HFF-Myc (cell line): ENCODE measurements at places on chromosomes 2 and 18.

DNA sequence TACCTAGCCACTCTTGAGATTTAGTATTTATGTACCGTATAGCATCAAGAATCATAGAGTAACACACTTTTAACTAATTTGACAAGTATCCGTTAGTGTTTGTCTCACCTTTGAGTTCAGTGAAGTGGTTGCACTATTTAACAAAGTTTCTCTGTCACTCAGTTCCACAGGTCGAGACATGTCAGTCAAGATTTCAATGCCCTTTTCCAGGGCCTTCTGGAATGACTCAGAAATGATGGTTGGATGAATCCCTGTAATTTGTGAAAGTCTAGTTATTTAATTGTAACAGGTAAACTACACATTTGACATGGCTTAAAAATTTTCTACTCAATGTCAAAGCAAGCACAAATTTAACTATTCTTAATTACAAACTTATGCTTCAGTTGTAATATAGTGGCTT lies 9.7 kb downstream of the CCT4 start:
- DNase-seq, result no peak

DNA sequence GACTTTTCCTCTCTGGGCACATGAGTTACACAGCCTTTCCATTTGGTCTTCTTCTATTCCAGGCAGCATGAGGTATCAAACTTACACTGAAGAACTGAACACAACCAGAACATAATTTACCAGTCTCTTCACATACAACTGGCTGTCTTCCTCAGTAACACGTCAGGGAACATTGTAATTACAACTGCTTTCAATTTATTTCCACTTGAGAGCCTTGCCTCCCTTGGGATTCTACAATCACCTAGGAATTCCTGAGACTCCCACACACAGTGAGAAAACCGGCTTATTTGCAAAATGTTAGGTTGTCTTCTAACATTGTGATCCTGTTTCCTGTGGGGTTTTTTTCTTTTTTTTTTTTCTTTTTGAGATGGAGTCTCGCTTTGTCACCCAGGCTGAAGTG lies 149.9 kb downstream of the TMX3 start:
- no peak for DNase-seq

GRCh38 chr2:191791953-191792560 lies 54.8 kb downstream of the CAVIN2 start:
- DNase-seq, result no peak

DNA sequence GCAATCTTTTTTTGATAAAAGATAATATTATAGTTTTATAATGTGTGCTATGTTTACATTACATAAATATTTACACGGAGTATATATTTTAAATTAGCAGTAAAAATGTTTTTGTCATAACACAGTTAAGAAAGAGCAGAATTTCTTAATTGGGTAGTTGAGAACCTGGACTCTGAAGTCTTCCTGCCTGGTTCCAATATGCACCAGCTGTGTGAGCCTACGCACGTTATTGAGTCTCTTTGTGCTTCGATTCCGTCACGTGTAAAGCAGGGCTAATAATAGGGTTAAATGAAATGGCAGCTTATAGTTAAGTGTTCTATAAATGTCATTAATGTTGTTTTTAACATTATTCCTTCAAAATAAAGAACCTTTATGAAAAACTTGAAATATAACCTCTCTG lies 1.2 kb upstream of the CCDC88A start:
- DNase-seq, result no peak

DNA sequence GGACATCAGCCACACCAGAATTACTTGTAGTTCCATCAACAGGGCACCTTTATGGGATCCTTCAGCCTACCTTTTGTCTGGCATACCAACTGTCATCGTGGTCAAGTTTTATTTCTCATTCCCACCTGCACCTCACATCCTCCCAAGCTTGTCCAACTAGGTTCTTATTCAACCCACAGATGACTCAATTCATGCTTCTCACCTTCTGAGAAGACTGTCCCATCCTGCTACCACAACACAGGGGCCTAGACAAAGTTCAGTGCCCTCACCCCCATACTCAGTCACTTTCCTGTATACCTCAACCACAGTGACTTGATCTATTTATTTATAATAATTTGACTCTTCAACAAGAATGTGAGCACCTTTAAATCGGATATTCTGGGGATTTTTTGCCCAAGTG lies 114.4 kb upstream of the ACVR1C start:
- no peak for DNase-seq

DNA sequence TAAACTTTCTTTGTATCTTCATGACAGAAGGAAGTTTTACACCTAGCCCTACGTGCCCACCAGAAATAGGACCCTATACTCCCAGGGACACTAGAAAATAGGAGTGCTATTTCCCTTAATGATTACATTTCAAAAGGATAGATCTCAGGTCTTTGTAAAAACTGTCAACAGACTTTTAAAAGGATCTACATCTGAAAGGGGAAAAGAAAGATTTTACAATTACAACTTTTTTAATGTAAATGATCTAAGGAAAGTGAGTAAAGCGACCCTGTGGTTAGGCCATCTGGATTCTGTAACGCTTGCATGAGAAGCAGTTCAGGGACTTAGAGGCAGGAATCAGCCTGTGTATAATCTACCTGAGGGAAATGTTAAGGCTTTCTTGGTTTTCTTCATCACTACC lies 431.8 kb upstream of the MC4R start:
- no peak for DNase-seq

- DNase-seq, result no peak
These were observed 7.5 kb downstream of the SERTAD2 start for GRCh38 chr2:64646007-64646880.

- no peak for DNase-seq
These were observed 812.5 kb upstream of the CHAC2 start for GRCh38 chr2:52955079-52955478.

DNA sequence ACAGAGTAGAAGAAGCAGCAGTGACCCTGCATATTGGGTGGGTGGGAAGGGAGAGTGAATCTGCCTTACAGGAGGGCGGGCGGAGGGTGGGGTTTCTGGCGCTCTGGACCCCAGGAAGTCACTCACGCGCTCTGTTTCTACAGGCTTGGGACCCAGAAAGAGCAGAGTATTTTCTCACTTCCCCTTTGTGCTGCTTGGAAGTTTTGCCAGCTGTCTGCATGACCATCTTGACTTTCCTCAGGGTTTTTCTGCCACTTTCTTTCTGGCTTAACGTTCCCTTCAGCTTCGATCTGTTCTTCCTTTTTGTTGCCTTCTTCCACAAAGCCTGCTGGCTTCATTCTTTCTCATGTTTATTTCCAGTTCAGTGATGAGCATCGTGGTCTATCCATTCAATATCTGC lies 383.1 kb downstream of the GALR1 start:
- DNase-seq, result no peak
